ENCODE measurements at places on chromosomes 11 and 22. TPM values are rescaled to one million over a fixed set of nuclear protein-coding genes. Genes with fewer than 3 reads are reported as not detected.

- DNase-seq, result no peak
Observed at GRCh38 chr11:67373648-67374570, 511 bp upstream of the CLCF1 start.

DNA sequence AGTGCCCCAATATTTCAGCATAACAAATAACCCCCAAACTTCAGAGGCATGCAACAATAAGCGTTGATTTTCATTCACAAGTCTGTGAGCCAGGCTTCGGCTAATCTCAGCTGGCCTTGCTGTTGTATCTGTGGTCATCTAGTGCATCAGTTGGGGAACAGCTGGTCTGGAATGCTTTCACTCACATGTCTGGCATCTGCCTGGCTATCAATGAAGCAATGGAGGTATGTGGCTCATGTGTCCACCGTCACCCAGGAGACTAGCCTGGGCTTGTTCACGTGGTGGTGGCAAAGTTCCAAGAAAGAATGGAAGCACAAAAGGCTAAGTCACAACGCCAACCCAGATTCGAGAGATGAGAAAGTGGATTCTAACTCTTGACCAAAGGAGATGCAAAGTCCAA, 304.8 kb upstream of the ISX start:
- DNase-seq, result no peak

DNA sequence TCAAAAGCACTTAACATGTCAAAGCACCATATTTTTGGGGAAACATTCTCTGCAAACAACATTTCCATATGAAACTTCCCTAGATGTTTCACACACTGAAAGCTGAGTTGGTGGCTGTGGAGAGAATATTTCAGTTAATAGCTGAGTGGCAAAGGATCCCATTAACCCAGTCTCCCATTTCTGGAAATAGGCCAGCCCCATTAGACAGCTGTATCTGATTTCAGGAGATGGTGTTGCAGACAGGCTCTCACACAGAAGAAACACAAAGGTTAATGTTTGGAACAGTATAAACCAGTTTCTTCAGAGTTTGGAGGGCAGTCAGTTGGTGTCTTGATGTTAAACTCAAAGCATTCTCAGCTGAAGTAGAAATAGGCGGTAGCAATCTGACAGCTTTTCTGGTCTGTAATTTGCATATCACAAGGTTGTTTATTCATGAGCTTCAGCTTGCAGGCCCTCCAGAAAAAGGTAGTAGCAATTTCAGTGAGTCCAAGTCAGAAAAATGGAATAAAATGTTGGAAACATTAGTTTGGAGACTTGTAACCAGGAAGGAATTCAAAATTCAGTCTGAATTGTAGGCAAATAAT, 15.5 kb upstream of the ZBTB44 start:
- DNase-seq, result no peak

- no peak for DNase-seq
Observed at GRCh38 chr11:59582006-59582405, 33.6 kb downstream of the OSBP start.

WBP2NL gene
- polyA plus RNA-seq, result 4.6 TPM

DNA sequence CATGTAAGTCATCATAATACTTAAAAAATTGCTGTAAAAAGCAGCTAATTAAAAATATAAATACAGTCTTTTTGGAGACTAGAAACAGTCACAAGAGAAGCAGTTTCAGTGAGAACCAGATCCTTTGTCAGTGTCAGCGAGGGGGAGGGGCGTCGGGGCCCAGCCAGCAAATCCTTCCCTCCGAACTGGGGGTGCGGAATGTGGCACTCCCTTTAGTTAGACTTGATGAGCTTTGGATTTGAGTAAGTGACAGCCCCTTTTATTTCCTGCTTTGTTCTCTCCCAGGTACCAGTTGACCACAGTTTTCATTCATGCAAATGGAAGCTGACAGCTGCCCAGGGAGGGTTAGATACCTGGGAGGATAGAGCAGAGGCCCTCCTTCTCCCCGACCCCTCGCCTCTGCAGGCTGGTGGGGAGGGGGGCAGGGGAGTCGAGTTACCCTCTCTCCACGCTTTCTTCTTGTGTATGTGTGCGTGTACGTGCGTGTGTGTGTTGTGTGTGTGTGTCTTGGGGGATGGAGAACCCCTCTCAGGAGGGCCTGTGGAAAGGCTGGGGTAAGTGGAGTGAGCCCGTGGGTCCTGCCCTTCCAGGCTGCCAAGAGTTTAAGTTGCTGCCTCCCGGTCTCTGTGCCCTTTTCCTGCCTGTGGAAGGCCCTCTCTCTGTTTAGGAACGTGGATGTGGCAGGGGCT, 38.3 kb downstream of the PTPRJ start:
- no peak for DNase-seq

GRCh38 chr22:29300807-29301601, 5.4 kb upstream of the GAS2L1 start:
- DNase-seq, result no peak

GRCh38 chr11:11620921-11621572, 758 bp downstream of the GALNT18 start:
- no peak for DNase-seq

BTG4 gene
- polyA plus RNA-seq, result not detected

CCDC188 gene
- 2.3 TPM for polyA plus RNA-seq

DNA sequence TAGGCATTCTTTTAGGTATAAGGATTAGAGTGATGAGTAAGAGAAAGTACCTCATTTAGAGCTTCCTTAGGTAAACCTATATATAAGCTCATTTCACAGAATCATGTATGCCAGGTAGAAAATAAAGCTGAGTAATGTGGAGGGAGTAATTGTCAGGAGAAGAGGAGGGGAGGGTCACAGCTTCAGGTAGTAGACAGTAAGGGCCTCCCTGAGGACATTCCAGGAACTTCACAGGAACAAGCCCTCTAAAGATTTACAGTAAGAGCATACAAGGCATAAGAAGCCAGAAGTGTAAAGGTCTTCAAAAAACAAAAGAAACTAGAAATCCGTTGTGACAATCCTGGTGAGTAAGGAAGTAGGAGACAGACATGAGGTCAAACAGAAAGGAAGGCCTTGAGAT, 57.6 kb downstream of the USP47 start:
- DNase-seq, result no peak

Measured in left renal pelvis (tissue), 4 donors.